ENCODE measurements at places on chromosomes 3 and 15. TPM values are rescaled to one million over a fixed set of nuclear protein-coding genes. Genes with fewer than 3 reads are reported as not detected.

CELF6 gene
- polyA plus RNA-seq, result 4.7 TPM

SETD5 gene
- 188 TPM for polyA plus RNA-seq

IP6K2 gene
- 225 TPM for polyA plus RNA-seq

CDHR4 gene
- 6.5 TPM for polyA plus RNA-seq

CAND2 gene
- polyA plus RNA-seq, result 8.4 TPM

MUC4 gene
- 1.4 TPM for polyA plus RNA-seq

Measured in left lung (tissue), 14 donors.